Ovary (tissue), 10 donors: ENCODE measurements at places on chromosomes 5 and 9.
A peak's percentile ranks its signal among the peaks of the same experiment; 100 is the strongest.

DNA sequence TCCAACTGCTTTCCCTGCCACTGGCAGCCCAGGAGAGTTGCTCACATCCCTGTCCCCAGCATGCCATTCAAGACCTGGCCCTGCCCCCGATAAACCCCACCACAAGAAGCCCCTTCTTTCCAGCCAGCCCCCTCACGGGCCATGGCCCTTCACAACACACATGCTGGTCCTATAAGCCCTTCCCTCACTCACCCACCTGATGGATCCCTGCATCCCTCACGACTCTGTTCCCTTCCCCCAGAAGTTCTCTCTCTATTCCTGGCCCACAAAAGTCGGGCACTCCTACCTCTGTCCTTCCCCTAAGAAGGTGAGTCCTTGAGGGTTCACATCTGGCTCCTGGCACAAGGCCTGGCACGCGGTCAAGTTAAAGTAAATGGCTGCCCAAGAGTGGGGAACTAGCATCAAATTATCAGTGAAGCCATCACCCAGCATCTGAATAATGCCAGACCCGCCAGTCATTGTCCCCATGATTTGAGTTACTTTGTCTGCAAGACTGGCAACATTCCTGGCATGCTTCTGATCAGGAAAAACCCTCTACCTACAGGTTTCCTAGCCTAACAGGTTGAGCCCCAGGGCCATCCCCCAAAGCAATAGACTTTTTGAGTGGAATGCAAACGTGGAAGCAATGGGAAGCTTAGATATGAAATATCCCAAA is 65.9 kb downstream of the CRB2 start:
- DNase-seq, result no peak

DNA sequence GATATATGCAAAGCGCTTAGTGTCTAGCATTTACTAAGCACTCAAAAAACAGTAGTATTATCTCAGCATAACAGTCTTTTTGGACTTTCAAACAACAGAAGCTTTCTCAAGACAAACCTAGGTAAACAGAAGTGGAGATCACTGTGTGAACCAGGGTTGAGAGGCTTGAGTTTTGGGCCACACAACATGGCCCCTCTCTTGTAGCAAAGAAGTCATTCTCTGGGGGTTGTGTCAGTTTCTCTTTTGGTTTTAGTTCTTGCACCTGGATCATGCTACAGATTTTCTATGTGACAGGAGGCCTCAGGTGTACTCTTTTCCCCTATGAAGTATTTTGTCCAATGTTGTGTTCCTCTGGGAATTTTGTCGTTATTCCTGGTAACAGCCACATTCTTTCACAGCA is 30.0 kb downstream of the INSYN2B start:
- no peak for DNase-seq

DNA sequence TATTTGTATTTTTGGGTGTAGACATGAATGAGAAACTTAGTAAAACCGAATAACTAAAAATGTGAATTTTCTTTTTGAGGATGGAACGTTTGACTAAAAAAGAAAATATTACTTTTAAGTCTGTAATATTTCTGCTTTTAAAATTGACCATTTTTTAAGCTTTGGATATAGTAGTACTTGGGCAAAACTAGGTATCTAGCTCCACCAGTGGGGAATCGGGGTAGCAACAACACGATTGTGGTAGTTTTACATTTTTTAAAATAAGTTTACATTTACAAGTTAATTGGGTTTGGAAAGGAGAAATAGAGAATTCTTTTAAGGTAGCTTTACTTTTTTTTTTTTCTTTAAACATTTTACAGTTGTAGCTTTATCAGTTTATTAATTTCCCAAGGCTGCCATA is 154.4 kb downstream of the MAN2A1 start:
- no peak for DNase-seq

DNA sequence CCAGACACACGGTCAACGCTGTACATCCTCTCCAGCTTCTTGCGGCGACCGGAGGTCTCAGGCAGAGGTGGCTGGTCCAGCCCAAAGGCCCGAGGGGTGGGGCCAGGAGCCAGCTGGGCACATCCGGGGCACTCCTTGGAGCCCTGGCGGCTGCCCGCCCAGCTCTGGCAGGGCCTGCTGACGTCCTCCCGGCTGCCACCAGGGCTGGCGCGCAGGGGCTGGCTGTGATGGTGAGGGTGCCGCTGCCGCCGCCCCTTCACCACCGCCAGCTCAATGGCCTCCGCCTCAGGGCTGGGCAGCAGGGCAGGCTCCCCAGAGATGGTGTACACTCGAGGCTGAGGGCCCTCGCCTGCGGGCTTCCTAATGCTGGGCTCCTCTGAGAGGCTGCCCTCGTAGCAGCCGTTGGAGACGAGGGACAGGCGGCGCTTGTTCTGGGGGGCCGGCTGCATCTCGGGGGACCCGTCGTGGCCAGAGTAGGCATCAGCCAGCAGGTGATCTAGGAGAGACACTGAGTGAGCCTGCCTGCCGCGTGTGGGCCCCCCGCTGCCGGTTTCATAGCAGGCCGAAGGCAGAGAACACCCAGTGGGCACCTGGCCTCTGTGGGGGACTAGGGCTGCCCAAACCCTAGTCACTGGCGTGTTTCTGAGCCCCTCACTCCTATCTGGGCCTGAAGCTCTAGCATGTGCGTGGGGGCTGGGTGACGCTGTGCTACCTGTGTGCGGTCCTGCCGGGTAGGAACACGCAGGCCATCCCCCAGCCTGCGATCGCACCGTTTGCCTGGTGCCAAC is 1.5 kb downstream of the NSMF start:
- DNase-seq, result peak; percentile 65

DNA sequence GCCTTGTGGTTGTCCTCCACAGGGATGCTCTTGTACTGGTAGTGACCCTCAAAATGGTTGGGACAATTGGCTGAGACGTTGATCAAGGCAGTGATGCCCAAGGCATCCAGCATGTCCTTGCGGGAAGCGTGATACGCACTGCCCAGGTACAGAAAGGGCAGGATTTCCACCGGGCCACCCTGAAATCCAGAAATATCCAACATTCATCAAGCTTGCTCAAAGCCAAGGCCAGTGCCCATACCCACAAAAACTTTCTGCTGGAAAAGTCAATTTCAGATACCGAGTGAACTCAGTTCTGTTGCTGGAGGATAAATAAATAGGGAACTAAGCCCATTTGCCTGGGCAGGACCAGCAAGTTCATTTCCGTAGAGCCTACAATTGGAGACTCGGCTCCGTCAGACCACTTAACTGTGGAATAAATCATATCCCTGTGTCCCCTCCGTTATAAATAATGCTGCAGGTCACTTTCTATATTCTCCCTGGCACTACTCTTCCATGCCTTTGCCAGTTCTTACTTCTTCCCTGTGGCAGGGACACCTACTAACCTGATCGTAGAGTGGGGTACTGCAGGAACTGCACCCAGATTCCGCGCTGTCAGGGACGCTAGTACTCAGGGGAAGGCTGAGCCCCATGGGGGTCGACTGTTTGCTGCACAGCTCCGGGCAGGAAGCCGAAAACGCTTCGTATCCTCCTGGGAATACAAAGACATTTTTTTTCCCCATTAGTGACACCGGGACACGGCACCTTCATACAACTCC is 1.2 kb downstream of the DUSP1 start:
- DNase-seq, result peak; percentile 65
